ENCODE measurements at places on chromosomes 4 and X.

GRCh38 chr4:185098474-185098873 lies 44.6 kb upstream of the SLC25A4 start:
- DNase-seq, result no peak

GRCh38 chrX:3177851-3178250 lies 136.6 kb downstream of the ARSF start:
- DNase-seq, result no peak

DNA sequence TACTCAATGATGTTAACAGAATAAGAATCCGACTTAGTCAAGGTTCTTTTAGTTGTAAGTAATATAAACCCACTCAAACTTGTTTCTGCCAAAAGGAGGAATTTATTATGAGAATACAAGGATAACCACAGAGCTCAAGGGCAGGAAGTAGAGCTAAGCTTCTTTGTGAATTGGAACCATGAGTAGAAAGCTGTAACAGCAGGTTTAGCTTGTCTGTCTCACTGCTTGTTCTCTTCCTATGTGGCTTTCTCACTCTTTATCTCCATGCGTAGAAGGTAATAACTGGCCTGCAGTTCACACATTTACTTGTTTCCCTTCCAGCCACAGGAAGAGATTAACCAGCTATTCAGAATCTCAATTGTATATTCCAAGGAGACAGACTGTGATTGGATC lies 378.3 kb downstream of the PPP1R2C start:
- DNase-seq, result no peak

- DNase-seq, result no peak
Observed at GRCh38 chr4:1403591-1404572, 2.4 kb downstream of the NKX1-1 start.

GRCh38 chr4:106140601-106141000 lies 175.4 kb downstream of the TBCK start:
- DNase-seq, result no peak

- no peak for DNase-seq
Observed at GRCh38 chr4:187128222-187128621, 404.6 kb upstream of the FAT1 start.

GRCh38 chr4:188554413-188554812 lies 415.2 kb downstream of the TRIML1 start:
- DNase-seq, result no peak

GRCh38 chr4:6322761-6323566 lies 53.3 kb downstream of the WFS1 start:
- no peak for DNase-seq

DNA sequence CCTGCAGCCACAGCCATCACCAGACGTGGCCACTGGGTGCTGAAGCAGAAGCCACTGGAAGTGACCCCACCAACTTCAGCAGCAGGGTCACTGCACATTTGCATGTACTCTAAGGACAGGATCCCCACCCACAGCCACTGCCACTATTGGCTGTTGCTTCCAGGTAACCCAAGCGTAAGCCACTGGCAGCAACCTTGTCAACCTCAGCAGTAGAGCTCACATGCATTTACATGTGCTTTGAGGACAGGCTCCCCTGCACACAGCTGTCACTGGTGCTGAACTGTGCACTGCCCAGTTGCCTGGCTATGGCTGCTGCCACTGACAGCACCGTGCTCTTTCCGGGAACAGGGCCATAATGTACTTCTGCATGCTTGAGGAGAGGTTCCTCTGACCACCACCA lies 332.4 kb upstream of the DMD start:
- DNase-seq, result no peak

GRCh38 chrX:40263014-40263560 lies 165.3 kb upstream of the BCOR start:
- DNase-seq, result no peak

GRCh38 chr4:176156656-176157055 lies 38.7 kb downstream of the SPATA4 start:
- no peak for DNase-seq
